ENCODE measurements at places on chromosomes 3 and 15.

- DNase-seq = peak; percentile 50
These were observed 2.7 kb downstream of the C3orf22 start for GRCh38 chr3:126555795-126556636.

GRCh38 chr3:142366434-142366833 is 81.4 kb downstream of the XRN1 start:
- no peak for DNase-seq

GRCh38 chr15:78637776-78638435 is 3.1 kb downstream of the CHRNB4 start:
- no peak for DNase-seq

DNA sequence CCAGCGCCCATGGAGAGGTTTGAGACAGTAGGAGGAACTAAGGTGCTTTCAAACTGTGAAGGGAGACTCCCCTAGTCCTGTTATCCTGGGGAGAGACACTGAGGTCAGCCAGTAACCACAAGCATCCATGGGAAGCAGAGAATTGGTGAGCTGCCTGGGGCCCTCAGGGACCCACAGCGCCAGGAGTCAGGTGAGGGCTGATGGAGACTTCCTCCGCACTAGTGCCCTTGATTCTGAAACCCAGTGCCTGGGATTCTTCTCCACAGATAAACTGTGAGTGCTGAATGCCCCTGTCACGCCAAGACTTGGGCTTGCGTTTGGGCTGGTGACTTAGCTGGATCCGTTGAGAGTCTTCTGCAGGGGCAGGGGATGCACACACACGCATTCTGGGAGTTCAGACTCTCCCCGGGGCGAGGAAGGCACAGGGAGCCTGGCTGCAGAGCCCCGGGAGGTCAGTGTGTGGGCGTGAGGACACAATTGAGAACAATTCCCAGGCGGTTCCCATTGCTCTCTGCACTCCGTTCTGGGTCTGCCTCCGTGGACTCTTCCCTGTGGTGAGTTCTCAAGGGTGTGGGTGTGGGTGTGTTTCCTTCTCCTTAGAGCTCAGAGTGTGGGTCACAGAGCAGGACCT is 37.9 kb upstream of the SLCO2A1 start:
- peak; percentile 52 for DNase-seq

GRCh38 chr15:57216288-57216687 is 160.0 kb upstream of the CGNL1 start:
- peak; percentile 48 for DNase-seq

GRCh38 chr3:191740712-191741111 is 279.7 kb downstream of the PYDC2 start:
- DNase-seq = no peak

DNA sequence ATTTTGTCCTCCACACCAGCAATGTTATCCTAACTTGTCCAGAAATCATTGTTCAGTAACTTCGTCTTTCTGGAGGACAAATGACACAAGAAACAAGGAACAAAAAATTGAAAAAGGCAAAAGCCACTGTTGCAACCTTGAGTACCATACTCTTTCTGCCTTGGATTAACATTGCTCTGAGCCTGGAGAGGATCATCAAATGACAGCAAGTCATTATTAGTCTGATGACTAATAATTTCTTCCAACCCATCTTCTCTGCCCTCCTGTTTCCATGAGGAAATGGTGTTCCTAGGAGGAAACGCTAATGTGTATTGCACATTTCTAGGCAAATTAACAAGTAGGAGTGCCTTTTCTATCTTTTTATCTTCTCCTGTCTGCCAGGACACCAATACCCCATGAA is 153.9 kb downstream of the PCCB start:
- no peak for DNase-seq

DNA sequence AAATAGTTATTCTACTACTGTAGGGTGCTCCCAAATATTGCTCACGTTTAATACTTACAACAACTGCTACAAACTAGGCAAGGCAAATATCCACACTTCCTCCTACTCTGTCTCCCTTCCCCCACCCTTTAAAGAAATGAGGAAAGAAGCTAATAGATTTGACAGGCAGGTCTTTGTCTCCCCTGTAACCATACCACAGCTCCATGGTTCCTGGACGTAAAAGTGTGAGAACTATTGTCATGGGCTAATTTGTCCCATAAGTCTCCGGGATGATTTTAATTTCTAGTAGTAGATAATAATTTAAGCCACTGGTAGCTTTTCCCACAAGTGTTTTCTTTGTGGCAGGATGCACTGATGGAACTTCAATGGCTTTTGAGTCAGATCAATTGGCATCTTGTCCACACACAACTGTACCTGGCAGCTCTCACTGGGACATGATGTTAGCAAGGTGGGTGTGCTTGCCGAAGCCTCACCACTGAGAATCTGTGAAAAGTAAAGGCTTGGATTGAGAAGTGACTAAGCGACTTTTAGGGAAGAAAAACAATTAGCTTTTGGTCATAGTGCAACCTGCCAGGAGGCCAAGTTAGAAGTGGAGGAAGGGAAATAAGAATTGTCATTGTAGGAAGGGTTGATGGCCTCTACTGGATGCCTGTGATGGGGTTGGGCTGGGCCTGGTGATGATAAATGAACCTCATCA is 1.4 kb upstream of the CPOX start:
- no peak for DNase-seq

- DNase-seq = no peak
These were observed 78.2 kb downstream of the CLASP2 start for GRCh38 chr3:33639889-33640288.

DNA sequence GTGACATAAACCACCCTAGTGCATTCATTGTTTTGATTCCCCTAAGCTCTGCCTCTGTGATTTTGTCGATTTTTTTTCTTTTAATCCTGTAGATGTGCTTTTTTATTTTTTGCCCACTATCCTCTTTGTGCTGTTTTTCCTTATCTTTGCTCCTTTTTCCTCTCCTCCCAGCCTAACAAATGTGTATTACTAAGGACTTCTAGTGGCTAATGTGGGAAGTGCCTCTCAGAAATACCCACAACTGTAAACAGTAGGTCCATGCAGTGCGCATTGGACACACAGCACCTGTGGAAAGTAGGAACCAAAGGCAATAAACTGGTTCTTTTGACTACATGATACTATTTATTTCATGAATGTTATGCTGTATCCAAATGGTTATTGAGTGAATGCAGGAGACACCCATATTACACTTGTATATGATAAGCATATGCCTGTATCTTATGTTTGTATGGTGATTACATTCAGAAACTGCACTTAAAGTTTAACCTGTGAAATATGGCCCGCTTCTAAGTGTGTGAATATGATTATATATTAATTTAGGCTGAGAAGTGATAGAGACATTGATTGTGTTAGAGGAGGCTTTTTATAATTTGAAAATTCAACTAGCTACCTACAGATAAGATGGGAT is 147.8 kb downstream of the PLCL2 start:
- no peak for DNase-seq

DNA sequence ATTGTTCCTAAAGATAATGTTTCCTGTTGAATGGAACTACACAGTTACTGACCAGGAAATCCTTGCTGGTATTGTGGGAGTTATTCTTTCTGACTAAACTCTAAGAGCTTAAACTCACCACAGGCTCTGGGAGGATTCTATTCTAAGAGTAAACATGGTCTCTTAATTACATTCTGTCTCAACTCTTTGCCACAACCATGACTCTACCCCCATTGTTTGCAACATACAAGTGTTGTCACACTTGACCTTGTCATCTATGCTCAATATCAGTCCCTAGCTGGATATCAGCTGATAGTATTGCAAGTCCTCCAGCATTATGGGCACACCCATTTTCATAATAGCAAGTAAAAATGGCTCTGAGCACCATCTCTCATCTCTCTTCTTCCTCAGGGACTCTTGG is 29.6 kb upstream of the SECISBP2L start:
- DNase-seq = no peak

DNA sequence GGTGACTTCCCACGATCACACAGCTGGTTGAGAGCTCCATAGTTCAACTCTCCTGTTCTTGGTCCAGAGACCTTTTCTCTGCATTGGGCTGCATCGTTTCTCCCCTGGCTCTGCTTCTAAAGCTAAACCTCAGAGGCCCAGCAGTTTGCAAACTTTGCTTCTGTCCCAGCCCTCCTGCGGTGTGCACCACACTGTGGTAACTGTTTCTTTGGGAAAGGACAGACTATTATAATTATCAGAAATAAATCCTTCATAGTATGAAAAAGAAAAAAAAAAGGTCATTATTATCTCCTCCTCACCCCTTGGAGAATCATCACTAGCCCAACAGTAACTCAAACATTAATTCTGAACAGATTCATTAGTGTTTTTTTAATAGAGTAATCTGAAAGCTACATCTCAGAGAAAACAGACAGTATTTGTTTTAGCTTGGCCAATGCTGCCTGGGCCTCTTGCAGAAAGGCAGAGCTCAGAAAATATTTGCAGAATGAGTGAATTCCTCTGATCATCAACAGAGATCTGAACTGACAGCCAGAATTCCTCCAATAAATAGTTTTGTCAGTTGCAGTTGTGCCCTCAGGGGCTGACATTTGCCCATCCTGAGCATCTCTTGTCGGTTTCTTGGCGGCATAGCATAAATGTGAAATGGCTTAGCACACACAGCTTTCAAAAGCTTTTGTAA is 52.9 kb downstream of the BFSP2 start:
- peak; percentile 93 for DNase-seq

DNA sequence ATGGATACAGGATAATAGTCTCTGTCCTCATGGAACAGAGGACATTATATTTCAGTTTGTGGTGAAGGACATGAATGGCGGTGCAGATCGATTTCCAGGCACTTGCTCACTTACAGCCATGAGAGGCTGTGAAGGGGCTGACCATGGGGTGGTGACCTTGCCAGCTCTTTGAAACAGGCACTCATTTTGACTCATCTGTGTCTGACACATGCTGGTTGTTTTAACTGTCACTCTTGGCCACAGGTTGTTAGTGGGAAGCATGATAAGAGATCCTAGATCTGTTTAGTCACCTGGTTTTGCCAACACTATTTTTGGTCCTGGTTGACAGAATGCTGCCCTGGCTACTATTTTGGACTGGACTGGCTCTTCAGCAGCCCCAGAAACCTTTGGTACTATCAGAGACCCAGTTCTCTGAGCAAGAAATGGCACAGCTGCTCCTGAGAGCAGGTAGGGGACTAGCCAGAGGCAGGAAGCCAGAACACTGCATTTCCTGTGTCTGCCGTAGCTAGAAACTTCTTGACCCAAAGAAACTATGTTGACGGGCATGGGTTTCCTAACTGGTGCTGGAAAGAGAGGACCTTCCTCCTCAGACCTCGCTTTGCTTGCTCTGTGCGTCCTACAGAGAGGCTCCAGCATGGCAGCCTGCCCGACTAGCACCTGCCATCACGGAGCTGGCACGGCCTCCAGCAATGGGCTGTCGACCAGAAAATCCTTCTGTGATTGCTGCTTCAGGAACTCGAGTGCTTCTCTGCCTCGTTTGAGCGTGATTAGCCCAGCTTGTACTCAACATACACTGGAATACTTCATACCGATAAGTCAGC is 6.3 kb downstream of the PXYLP1 start:
- DNase-seq = no peak

DNA sequence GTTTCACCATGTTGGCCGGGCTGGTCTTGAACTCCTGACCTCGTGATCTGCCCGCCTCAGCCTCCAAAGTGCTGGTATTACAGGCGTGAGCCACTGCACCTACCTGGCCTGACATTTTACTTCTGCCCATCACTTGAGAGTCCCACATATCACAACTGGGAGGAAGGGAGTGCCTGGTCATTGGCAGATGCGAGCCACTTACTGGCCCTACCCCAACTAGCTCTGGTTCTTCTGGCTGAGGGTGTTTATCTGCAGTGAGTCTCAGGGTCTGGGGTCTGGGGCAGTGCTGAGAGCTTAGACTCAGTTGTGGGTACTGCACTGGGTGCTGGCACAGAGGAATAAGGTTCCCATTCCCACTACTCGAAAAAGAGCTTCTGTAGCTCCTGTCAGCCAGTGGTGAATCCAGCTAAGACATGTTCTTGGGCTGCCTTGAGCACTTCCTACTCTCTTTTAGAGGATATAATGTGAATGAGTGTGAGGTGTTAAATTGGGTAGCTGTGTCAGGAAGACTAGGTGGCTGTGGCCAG is 30.2 kb downstream of the DAG1 start:
- DNase-seq = no peak

DNA sequence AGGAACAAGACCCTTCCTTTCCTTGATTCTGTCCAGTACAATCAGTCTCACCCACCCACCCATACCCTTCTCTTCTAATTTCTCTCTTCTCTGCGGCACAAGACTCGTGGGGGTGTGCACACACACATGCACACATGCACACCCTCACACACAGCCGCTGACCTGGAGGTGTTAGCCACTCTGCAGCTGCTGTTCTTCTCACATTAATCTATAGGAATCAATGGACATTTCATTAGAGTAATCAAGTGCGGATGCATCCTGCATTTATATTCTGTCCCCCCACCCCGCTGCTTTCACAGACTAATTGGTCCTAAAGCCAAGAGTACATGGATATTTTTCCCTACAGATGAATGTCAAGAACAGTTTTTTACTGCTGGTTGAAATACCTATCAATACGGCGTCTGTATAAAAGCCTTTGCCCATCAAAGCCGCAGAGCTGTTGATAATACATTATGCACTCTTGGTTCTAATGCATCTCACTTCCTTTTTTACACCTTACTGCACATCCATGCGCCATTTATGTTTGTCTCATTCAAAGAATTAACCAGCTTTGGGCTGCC is 186.5 kb upstream of the ONECUT1 start:
- no peak for DNase-seq

DNA sequence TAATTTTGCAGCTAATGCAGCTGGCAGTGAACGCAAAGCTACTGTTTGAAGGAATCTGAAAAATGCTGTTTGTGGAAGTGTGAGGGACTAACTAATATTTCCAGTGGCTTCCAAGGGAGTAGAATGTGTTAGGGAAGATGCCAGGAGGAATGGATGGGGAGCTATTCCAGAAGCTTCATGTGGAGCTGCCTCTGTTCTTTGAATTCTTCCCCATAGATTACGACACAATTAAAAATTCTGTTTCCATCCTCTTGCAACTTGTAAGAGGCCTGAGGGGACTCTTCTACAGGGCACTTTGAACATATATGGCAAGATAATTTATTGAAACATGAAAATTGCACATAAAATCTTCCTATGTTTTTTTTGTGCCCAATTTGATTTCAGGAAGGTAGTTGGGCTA is 74.3 kb upstream of the CTXND1 start:
- no peak for DNase-seq

- peak; percentile 85 for DNase-seq
These were observed 24.3 kb upstream of the POLG start for GRCh38 chr15:89358755-89359439.

DNA sequence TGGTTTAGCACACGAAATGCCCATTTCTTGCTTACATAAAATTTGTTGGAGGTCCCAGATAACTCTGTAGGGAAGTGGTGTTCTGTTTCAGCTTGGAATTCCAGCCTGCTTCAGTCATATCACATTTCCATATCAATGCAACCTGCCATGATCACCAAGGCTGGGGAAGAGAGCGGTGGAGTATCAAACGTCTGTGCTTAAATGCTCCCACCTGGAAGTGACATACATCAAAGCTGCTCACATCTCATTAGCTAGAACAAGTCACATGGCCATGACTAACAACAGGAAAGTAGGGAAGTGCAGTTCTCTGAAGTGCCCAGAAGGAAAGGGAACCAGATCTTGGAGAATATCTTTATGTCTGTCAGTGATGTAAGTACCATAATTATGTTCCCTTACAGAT is 130.2 kb upstream of the CFAP20DC start:
- DNase-seq = no peak
